AG09309 (cell line): ENCODE measurements at places on chromosomes 7 and 10.

GRCh38 chr10:65313406-65313805 is 1612.4 kb upstream of the LRRTM3 start:
- no peak for DNase-seq

- no peak for DNase-seq
Observed at GRCh38 chr7:43302211-43302711, 189.8 kb downstream of the HECW1 start.

- no peak for DNase-seq
Observed at GRCh38 chr10:112185959-112186358, 2.4 kb upstream of the GPAM start.

GRCh38 chr10:104334561-104334960 is 3.7 kb downstream of the ITPRIP start:
- no peak for DNase-seq

DNA sequence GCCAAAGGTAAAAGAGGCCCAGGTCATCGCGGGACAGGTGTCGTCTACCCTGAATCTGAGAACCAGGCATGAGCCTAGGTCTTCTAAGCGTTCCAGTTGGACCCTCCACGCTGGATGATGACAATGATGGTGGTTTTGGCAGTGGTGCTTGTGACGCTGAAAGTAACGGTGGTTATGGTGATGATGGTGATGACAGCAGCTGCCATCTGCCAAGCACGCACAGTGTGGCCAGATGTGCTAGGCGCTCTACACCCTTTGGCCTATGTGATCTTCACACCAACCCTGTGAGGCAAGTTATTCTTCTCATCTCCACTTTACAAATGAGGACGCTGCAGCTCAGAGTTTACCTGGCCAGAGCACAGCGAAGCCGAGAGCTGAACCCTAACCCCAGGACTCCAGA is 93.9 kb downstream of the FAM53B start:
- no peak for DNase-seq

DNA sequence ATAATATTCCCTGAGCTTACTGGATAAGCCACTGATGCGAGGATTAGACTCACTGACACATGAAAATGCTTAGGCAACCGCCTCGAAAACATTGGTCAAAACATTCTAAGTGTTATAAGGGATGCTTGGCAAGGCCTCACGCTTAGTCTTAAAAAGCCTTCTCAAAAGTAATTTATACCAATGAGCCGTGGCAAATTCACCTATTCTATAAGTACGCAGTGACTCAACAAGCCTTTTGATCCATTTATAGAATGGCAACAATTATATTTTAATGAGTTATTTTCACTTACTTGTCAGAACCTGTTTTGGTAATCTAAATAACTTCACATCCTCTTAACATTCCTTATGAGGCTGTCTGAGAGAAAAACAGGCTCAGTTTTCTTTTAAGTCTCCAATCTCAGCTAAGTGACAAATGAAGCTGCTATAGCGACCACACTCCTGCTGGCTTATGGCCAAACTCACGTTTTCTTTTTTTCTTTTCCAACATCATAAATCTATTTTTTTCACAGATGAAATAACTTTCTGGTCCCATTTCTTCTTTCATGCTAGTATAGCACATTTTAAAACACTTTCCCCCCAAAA is 121.2 kb upstream of the AFAP1L2 start:
- DNase-seq: no peak
